ENCODE measurements at places on chromosomes 4 and X.
A peak's percentile ranks its signal among the peaks of the same experiment; 100 is the strongest.

- no peak for DNase-seq
Measured at GRCh38 chr4:109947457-109947856, 34.8 kb downstream of the EGF start.

GRCh38 chr4:183445097-183445428 is 627 bp downstream of the CDKN2AIP start:
- no peak for DNase-seq

GRCh38 chrX:136369377-136369776 is 68.6 kb downstream of the ADGRG4 start:
- DNase-seq, result no peak

GRCh38 chrX:70455366-70456202 is 10.9 kb downstream of the DLG3 start:
- DNase-seq, result no peak

- DNase-seq, result no peak
Measured at GRCh38 chrX:50747471-50747900, 66.5 kb downstream of the SHROOM4 start.

DNA sequence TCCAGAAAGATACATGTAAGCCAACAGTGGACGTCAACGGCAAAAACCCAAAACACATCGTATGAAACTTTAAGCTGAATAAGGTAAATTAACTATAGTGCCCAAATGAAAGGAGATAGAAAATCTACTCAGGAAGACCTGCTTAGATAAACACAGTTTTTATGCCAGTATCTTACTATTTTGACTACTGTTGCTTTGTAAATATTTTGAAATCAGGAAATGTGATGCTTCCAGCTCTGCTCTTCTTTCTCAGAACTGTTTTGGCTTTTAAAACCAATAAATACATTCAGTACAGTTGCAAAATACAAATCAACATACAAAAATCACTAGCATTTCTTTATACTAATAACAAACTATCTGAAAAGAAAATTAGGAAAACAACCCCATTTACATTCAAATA is 83.8 kb downstream of the SMARCA5 start:
- DNase-seq, result no peak

- no peak for DNase-seq
Measured at GRCh38 chr4:921830-922331, 10.2 kb downstream of the GAK start.

GRCh38 chrX:153765138-153766079 is 1.4 kb downstream of the PLXNB3 start:
- DNase-seq, result no peak

DNA sequence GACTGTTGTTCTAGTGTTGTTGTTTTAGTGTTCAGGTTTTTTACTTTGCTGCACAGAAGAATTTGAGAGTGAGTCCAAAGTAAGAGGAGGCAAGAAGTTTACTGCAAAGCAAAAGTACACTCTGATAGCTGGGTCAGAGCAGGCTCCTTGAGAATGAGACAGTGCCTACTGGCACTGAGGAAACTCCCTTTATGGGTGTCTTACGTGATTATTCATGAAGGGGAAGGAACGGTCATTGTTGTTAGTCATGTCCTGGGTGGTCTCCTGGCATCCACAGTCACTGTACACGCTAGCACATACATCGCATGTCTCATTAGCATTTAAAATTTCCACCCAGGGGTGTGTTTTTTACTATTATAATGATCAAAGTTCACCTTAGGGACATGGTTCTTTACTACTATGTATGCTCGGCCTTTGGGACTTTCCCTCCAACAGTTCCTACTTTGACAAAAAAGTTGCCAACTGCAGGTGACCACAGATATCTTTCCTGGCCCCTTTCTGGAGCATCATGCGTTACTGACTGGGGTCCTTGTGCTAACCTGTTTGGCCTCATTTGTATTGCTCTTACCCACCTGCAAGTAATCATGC is 688.9 kb upstream of the AMOT start:
- DNase-seq, result no peak

- no peak for DNase-seq
Measured at GRCh38 chrX:45449982-45450381, 249.3 kb upstream of the DIPK2B start.

- DNase-seq, result peak; percentile 39
Measured at GRCh38 chrX:72029483-72030411, 102.0 kb downstream of the RTL5 start.

- no peak for DNase-seq
Measured at GRCh38 chr4:185457136-185457535, 14.4 kb downstream of the CCDC110 start.

DNA sequence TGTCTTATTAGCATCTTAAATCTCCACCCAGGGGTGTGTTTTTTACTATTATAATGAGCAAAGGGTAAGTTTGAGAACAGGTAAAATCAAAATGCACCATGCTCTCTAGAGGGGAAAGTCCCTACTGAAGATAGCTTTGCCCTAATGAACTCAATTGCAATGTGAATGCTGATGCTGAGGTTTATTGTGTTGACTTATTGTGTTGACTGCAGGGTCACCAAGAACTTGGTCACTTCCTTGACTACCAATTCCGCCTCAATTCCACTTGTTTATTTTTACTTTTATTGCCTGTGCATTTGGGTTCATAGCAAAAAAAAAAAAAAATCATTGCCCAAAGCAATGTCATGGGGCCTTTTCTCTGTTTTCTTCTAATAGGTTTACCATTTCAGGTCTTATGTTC is 67.7 kb upstream of the SRD5A3 start:
- DNase-seq, result no peak

GRCh38 chr4:14152834-14153519 is 525.5 kb upstream of the BOD1L1 start:
- DNase-seq, result no peak

DNA sequence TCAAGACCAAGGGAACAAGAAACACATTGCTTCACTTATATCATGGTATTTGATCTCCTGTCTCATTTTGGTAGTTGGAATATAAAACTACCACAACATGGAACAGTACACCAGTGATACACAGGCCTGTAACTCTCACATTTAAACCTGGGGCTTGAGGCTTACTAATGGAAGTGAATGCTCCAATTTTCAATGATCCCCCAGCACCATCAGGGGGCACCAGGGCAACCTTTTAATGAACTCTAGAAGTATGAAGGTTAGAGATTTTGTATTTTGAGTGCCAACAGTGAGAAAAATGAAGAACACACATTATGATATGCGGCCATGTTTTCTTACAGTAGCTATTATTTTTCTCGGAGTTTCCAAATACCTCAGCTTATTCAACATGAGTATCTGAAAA is 50.7 kb downstream of the C4orf33 start:
- no peak for DNase-seq

DNA sequence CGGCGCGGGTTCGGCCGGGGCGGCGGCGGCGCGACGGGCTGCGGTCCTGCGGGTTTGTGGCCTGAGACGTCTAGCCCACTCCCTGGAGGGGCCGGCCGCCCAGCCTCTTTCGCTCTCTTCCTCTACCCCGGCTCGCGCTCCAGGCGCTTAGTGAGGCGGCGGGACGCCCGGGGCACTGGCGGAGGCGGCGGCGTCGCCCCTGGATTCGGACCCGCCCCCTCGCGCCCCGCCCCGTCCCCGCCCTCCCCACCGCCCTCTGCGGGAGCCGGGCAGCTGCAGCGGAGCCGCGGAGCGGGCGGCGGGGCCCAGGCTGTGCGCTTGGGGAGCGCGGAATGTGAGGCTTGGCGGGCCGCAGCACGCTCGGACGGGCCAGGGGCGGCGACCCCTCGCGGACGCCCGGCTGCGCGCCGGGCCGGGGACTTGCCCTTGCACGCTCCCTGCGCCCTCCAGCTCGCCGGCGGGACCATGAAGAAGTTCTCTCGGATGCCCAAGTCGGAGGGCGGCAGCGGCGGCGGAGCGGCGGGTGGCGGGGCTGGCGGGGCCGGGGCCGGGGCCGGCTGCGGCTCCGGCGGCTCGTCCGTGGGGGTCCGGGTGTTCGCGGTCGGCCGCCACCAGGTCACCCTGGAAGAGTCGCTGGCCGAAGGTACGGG is at the start of gene BMP2K:
Gene BMP2K (plus strand): TSS at position 272 of the 650 bp plus-strand sequence. CDS start 194 bp downstream, at position 466.
- peak; percentile 82 for DNase-seq

DNA sequence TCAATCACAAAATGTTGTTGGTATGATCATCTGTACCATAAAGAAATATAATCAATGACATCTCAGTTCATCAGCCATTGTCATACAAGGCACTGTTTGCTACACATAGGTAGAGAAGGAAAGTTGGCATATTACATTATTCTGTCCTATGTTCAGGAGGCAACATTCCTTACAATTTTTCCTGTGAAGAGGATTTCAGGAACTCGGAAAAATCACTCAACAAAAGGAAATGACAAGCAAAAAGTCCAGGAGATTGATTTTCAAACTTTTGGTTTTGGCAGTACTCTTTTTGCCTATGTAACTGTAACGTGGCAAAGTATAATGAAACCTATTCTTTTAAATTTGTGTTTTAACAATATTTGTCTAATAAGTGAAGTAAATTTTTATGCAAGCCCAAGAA is 131.3 kb downstream of the MAB21L2 start:
- no peak for DNase-seq

GRCh38 chr4:15104825-15105224 is 102.5 kb downstream of the CPEB2 start:
- DNase-seq, result no peak

GRCh38 chr4:8355864-8356565 is 84.5 kb downstream of the ACOX3 start:
- DNase-seq, result no peak

DNA sequence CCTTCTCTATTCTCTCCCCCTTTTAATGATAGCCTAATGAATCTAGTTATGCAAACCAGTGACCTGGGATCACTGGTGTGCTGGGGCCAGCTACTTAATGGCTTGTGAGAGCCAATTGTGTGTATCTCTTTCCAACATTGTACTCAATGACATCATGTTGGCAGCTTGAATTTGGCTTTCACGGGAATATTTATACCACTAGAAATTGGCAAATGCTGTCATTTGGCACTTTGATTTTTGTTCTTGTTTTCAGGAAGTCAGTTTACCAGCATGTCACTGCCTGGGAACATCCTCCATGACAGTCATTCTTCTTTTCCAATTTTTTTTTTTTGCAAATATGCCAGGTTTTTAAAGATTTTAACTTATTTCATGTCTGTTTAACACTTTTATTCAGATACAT is 1685.3 kb downstream of the STIM2 start:
- DNase-seq, result no peak

DNA sequence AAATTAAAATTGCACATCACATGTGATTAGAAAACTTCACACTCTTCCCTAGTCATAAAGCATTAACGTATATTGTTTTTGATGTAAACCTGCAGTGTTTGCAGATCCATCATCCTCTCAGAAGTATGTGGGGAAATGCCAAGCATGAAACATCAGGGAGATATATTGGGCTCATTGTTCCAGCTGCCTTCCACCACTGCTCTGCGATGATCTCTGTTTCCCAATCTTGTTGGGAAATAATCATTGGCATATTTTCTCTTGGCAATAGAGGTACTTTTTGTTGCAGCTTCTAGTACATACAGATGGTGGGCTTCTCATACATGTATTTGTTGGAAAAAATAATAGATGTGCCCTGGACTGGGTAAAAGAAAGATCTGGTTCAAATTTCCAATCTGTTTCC is 466.3 kb upstream of the HS3ST1 start:
- no peak for DNase-seq
